ENCODE measurements at places on chromosomes 13 and 19.

DNA sequence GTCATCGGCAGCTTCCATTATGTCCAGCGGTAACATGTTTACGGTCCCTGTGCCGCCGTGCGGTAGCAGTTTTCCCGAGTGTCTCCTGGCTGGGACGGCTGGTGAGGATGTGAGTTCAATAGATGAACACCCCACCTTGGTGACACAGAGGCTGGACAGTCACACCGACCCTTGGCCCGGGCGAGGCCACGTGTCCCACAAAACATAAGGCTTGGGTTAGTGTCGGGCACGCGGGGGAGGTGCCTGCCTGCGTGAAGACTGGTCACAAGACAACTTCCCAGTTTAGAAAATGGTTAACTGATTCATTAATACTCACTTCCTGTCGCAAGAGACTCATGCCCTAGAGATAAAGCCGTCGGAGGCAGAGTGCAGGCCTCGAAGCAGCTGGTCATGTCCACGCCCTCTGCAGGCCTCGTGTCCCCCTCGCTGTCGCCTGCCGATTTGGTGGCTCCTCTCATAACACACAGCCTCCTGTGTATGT is 17.2 kb downstream of the RASA3 start:
- DNase-seq: peak; percentile 68

DNA sequence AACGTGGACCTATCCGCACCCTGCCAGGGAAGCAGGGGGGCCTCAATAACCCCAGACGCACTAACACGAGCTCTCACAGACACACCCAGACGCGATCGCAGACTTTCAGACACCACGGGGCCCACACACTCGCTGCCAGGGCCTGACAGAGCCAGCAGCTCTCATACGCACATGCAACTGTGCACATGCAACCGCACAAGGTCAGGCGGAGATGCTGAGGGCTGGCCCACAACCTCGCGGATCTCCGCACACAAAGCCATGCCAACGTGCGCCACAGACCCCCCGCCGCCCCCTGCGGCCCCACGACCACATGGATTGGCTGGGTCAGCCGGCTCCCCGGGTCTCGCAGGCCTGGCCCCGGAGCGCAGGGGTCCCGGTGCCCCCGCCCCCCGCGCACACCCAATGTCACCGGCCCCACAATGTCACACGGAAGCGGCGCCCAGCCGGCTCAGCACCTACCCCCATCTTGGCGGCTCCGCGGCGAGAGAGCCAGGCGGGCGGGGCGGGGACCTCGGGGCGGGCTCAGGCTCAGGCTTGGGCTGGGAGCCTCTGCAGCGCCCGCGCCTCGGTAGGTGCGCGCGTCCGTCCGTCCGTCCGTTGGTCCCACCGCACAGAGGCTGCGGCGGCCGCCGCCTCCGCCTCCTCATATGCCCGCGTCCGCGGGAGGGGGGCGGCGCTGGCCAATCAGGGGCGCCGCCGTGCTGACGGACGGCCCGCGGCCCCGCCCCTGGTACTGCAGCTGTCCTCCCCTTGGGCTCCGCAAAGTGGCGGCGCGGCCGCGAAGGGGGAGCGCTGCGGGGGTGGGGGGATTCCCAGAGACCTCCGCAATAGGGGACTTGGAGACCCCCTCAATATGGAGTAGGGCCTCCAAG is at the start of gene ATP1A3:
ATP1A3 (minus strand) TSS at position 619 of the 872 bp plus-strand sequence; CDS start at position 465, 154 bp downstream.
- peak; percentile 87 for DNase-seq

DNA sequence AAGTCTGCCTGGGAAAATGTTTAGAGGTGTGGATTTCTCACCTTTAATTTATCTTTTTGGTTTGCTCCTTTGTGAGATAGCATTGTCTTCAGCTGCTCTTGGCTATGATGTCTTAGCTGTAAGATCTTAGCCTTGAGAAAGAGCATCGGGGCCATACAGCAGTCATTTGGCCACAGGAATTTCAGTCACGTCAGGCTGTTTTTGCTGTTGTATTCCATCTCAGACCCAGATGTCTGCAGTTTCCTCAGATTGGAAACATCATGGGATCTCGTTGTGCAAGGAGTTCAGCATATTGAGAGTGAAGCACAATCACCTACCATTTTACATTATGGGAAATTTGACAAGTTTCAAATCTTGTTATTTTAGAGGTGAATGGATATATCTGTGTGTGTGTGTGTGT is 89.3 kb upstream of the C1QTNF9B start:
- DNase-seq: no peak

GRCh38 chr13:66222926-66223325 is 1007.2 kb downstream of the PCDH9 start:
- no peak for DNase-seq

- DNase-seq: no peak
Observed at GRCh38 chr13:91595677-91596076, 197.3 kb downstream of the GPC5 start.

All from activated effector memory CD4-positive, alpha-beta T cell treated with anti-CD3 and anti-CD28 coated beads, Interleukin-2, amount 50 U/mL, for 16 hours (primary cell).